ENCODE measurements at places on chromosomes 1 and 21. TPM values are rescaled to one million over a fixed set of nuclear protein-coding genes. Genes with fewer than 3 reads are reported as not detected.

Gene COL9A2
- 2.8 TPM for total RNA-seq

Gene CLDN14
- not detected for total RNA-seq

Gene FAM131C
- not detected for total RNA-seq

Gene FGGY
- 8.8 TPM for total RNA-seq

Gene F5
- total RNA-seq, result 6.1 TPM

Gene KIAA0040
- total RNA-seq, result 28.7 TPM

Gene APCS
- total RNA-seq, result not detected

Gene PSEN2
- total RNA-seq, result 3.5 TPM

Gene FCRL2
- total RNA-seq, result not detected

Gene UCK2
- 2.7 TPM for total RNA-seq

Gene TMPRSS15
- total RNA-seq, result not detected

Gene CA6
- total RNA-seq, result not detected

Gene CHODL
- 0.25 TPM for total RNA-seq

Gene KLHDC7A
- total RNA-seq, result not detected

Gene IL20
- total RNA-seq, result not detected

Gene OR2T33
- not detected for total RNA-seq

Gene LYSMD1
- total RNA-seq, result 1.0 TPM

Gene KPRP
- total RNA-seq, result not detected

Gene BATF3
- 1.0 TPM for total RNA-seq

Gene FUBP1
- total RNA-seq, result 246 TPM

Gene NRIP1
- 24.5 TPM for total RNA-seq

Gene LENEP
- total RNA-seq, result 1.1 TPM

Gene OR2M2
- not detected for total RNA-seq

Gene PDZK1IP1
- total RNA-seq, result not detected

Gene NR0B2
- not detected for total RNA-seq

Gene PDE9A
- total RNA-seq, result 9.2 TPM

Gene CAPN2
- total RNA-seq, result 178 TPM

Gene CTTNBP2NL
- total RNA-seq, result 0.84 TPM

Gene GPR37L1
- not detected for total RNA-seq

Gene KIF21B
- total RNA-seq, result 90.3 TPM

Gene AMPD1
- not detected for total RNA-seq

Gene SLC6A9
- 0.75 TPM for total RNA-seq

Gene AMY1B
- not detected for total RNA-seq

Gene FAM167B
- total RNA-seq, result 1.2 TPM

Gene FAM163A
- 0.29 TPM for total RNA-seq

Gene HES2
- not detected for total RNA-seq

Gene KIF26B
- total RNA-seq, result not detected

Gene LDLRAD1
- not detected for total RNA-seq

Gene LRRC7
- not detected for total RNA-seq

Gene SLAMF9
- total RNA-seq, result not detected

Gene OBSCN
- 91.4 TPM for total RNA-seq

Gene SPRR2F
- not detected for total RNA-seq

Gene CYP4A22
- not detected for total RNA-seq

Gene C21orf58
- 8.2 TPM for total RNA-seq

Gene RGS5
- 5.7 TPM for total RNA-seq

Gene NR5A2
- total RNA-seq, result not detected

Gene IFNGR2
- total RNA-seq, result 22.9 TPM

Gene TNFRSF9
- 0.15 TPM for total RNA-seq

Gene BTBD19
- total RNA-seq, result 16.8 TPM

Gene LCE1C
- total RNA-seq, result not detected

Gene CFAP107
- not detected for total RNA-seq

Gene SOX13
- 9.1 TPM for total RNA-seq

Gene SMIM1
- 4.7 TPM for total RNA-seq
